ENCODE measurements at places on chromosomes 11 and 22.
A peak's percentile ranks its signal among the peaks of the same experiment; 100 is the strongest.

DNA sequence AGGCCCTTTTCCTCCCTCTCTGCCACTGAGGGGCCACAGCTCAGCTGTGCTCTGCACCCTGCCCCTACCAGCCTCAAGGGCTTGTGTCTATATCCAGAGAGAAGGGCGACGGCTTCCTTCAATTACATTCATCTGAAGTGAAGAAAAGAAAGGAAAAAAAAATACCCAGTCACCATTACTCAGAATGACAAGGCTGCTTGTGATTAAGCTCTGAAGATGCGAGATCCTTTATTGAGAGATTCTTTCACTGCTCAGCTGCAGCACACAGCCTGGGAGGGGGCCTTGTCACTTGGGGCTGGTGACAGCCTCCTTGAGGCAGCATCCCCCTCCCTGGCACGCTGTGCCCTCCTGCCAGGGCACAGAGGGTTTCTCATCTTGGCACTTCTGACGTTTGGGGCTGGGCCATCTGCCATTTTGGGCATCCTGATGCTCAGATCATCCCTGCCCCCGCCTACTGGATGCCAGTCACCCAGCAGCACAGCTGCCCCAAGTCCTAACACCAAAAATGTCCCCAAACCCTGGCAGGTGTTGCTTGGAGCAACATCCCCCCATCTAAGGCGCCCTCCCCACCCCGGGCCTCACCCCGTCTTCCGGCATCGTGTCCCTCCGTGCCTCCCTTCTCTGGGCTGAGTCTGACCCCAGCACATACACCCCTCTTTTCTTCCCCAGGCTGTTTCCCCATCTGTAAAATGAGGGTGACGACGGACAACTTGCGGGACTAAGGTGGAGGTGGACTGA is 1394.7 kb downstream of the BRD1 start:
- DNase-seq, result no peak

DNA sequence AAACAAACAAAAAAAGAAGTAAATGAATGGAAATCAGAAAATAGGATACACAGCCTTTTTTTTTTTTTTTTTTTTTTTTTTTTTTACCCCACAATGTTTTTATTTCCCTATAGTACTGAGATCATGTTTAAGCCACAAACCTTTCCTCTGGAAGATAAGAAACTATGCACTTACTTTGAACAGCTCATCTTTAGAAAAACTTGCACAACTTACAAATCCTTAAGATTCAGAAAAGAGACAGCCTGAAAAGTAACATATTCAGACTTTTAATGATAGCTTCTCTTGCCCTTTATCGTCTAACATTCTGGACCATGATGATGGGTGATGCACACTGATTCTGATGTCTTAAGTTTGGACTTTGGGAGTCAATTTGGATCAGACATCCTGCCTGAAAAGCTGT is 80.3 kb downstream of the TNRC6B start:
- DNase-seq, result no peak

DNA sequence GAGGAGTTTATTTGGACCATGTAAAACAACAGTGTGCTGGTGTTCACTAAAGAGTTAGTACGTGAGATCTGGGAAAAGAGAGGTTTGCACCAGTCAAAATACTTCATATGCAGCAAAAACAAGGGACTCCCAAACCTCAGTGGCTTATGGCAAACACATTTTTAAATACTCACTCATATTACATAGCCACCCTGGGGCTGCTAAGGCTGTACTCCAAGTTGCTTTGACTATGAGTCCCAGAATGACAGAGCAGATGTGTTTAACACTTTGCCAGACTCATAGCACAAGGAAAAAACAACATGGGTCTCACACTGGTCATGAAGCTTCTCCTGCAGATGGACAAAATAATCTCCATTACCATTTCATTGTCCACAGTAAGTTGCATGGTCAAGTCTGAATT is 202.8 kb upstream of the GRIA4 start:
- DNase-seq, result no peak

- DNase-seq, result peak; percentile 94
These were observed 561 bp upstream of the PCF11 start for GRCh38 chr11:83156144-83156995.

GRCh38 chr11:92266806-92267205 is 42.2 kb downstream of the FAT3 start:
- DNase-seq, result no peak

- DNase-seq, result no peak
These were observed 57.5 kb upstream of the CD82 start for GRCh38 chr11:44507896-44508445.

DNA sequence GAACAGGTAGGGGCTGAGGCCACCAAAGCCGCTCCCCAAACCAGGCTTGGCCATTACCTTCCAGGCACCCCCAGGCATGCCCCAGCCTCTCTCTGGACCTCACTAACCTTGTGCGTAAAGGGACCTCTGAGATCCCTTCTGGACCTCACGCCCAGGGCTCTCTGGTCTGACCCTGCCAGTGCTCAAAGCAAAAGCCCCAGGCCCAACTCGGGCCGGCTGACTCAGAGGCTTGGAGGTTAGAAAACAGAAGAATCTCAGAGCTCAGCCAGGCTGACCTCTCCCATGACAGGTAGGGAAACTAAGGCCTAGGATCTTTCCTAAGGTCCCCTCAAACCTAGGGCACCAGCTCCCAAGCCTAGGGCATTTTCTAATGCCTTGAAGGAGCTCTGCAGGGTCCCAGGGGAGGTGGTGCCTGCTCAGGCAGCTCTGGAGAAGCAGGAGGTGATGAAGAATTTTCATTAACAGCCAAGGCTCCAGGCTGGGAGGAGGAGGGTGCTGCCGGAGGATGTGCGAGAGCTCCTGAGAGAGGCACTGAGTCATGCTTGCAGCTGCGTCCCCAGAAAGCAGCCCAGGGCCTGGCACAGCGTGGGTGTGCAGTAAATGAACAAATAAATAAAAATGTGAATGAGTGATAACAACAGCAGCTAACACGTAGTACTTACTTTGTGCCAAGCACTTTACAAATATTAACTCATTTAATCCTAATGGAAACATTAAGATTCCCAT is 25.6 kb downstream of the ARRB1 start:
- DNase-seq, result peak; percentile 64

DNA sequence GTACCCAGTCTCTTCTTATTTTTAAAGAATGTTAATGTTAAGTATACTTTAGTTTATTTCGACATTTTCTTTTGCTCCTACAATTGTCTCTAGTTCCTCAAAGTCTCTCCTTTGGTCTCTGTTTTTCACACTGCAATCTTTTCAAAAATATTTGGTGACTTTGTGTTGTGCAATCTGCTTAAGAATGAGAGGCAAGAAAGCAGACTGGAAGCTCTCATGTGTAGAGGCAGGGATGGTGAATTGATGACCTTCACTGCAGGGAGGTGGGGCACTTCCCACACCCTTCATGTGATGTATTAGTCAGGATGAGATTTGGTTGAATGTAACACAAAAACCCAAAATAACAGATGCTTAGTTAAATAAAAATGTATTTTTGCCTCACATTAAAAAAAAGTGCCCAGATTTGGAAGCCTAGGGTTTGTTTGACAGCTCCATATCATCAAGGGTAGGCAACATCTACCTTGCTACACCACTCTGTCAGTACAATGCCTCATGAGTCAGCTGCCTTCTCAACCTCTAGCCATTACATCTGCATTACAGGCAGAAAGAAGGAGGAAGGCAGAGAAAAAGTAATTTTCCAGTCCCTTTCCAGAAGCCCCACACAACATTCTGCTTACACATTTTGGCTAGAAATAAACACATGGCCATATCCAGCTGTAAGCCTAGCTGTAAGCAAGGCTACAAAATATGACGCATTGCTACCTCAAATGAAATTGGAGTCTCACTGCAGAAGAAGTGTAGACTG is 3.8 kb upstream of the MMP27 start:
- DNase-seq, result no peak

DNA sequence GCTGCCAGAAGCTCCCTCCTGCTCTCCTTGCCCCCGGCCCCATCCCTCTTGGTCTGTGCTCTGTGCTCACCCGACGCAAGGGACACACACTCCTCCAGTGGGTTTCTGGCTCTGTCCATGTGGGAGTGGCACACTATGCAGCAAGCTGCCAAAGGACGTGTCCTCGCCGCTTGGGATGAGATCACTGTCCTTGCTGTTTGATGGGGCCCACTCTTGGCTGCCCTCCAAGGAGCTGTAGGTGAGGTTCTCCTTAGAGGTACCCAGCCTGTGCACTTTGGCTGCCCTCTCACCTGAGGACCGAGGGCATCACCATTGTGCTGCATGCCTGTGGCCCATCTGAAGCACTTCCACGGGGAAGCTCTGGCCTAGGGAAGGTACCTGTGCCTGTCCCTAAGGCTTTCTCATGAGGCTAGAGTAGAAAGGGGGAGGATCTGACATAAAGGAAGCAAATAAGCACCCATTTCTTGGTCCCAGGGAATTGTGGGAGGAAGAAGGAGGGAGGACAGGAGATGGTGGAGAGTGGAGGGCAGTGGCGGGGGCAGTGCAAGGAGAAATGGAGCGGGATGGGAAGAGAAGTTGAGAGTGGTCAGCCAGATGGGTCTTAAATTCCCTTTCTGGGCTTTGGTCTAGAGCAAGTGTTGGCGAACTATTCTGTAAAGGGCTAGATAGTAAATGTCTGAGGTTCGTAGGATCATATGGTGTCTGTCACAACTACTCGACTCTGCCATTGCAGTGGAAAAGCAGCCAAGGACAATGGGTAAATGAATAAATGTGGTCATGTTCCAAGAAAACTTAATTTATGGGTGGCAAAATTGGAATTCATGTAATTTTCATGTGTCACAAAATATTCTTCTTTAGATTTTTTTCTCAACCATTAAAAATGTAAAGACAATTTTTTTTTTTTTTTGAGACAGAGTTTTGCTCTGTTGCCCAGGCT is 47.0 kb upstream of the AMPD3 start:
- no peak for DNase-seq

GRCh38 chr11:46505741-46506482 is 87.9 kb downstream of the AMBRA1 start:
- DNase-seq, result no peak

DNA sequence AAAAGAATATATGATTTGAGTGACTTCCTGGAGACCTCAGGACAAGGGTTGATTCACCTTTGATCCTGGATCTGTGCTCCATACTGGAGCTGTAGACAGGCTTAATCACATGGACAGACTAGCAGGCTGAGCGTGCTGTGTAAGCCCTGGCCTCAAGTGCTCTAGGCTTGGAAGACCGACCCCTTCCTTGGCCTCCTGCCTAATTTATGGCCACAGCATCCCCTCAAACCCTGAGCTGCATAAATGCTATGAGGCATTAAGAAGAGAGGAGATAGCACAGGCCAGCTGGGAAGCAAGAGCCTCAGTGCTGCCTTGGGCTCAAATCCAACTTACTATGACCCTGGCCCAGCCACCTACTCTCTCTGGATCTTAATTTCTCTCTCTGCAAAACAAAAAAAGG is 385.1 kb downstream of the BUD13 start:
- DNase-seq, result no peak

- no peak for DNase-seq
These were observed 92.8 kb downstream of the USP35 start for GRCh38 chr11:78281511-78281910.

DNA sequence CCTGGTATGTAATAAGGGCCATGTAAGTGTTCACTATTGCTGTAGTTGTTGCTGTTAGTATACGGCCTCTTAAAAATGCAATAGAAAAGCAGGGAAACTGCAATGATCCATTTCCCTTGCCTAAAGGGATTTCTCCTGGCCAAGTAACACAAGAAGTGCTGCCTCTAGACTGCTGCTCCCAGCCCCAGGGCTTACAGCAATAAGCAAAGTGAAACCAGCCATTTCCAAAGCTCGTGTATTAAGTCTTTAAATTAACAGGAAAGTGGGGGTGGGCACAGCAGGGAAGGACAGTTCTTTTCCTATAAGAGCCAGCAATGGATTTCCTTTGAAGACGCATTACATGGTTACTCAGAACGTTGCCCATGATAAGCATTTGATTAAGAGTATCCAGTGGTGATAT is 36.9 kb upstream of the WT1 start:
- no peak for DNase-seq

DNA sequence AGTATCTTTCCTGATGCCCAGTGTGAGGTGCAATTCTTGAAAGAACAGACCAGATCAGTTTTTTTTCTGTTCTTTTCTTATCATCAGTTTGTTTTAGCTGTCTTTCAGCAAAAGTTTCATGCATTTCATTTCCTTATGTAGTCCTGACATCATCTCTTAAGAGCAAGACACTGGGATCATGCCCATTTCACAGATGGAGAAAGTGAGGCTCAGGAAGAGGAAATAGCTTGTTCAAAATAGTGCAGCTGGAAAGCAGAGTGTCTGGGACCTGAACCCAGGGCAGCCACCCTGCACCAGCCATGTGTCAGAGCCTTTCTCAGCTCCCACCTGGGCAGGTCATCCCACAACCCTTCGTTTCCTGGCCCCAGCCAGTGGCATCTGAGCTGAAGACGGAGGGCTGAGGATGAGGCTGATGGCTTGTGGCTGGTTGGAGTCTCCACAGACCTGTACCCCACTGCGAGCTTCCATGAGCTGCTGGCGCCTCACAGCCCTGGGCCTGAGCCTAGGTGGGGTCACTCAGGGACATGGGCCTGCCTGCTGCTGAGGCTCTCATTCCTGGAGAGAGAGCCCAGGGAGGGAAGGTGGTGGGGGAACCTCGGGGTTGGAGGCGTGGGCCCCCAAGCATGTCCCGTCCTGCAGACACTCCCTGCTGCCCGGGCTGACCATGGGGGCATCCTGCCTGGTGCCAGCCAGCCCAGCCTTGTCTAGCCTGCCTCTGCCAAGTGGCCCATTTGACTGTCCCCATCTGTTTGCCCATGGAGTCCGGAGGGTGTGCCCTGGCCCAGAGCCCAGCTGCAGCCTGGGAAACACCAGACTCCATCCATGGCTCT is 61.8 kb downstream of the SMIM38 start:
- no peak for DNase-seq

DNA sequence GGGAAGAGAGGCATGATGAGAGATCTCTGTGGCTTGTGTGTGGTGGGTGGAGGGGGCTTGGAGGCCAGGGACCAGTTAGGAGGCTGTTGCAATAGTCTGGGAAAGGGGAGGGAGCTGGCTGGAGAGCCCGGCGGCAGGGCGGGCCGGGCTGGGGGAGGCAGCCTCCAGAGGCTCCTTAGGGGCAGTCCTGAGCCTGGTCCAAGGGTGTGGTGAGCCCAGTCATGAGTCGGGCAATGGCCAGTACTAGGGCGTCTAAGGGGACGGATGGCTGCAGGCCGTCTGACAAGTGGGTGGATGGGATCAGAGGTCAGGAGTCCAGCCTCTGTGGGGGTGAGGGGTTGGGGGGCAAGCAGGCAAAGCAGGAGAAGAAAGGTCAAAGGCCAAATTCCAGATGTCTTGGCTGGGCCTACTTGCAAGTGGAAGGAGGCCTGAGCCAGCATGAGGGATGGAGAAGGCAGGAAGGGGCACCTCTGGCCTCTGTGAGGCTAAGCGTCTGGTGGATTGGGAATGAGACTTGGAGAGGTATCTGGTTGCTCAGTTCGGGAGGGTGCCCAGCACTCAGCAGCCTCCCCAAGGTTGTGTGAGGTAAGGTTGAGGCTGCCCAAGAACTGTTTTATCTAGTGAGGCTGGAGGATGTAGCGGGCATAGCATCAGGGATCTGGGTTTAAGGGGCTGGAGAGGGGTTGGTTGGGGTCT is 6.0 kb upstream of the CD248 start:
- no peak for DNase-seq
